ENCODE measurements at places on chromosomes 16 and 17.

DNA sequence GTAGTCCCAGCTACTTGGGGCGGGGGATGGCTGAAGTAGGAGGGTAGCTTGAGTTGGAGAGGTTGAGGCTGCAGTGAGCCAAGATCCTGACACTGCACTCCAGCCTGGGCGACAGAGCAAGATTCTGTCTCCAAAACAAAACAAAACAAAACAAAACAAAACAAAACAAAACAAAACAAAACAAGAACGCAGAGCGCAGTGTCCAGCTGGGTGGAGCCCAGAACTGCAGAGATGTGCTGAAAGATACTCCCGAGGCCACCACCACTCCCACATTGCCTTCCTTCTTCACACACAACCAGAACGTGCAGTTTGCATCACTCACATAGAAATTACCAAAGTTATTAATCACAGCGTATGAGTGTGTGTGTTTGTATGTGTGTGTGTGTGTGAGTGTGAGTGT lies 222.9 kb upstream of the ASIC2 start:
- no peak for DNase-seq

- DNase-seq = no peak
These were observed 15.1 kb upstream of the BAHCC1 start for GRCh38 chr17:81380131-81380530.

GRCh38 chr17:78896834-78897663 lies 6.0 kb downstream of the CEP295NL start:
- no peak for DNase-seq

- no peak for DNase-seq
These were observed 24.1 kb downstream of the CHD9 start for GRCh38 chr16:53078765-53079485.

- no peak for DNase-seq
These were observed 38.5 kb downstream of the WWOX start for GRCh38 chr16:78137782-78138616.

GRCh38 chr16:47493381-47494337 lies 32.5 kb downstream of the PHKB start:
- DNase-seq = no peak

DNA sequence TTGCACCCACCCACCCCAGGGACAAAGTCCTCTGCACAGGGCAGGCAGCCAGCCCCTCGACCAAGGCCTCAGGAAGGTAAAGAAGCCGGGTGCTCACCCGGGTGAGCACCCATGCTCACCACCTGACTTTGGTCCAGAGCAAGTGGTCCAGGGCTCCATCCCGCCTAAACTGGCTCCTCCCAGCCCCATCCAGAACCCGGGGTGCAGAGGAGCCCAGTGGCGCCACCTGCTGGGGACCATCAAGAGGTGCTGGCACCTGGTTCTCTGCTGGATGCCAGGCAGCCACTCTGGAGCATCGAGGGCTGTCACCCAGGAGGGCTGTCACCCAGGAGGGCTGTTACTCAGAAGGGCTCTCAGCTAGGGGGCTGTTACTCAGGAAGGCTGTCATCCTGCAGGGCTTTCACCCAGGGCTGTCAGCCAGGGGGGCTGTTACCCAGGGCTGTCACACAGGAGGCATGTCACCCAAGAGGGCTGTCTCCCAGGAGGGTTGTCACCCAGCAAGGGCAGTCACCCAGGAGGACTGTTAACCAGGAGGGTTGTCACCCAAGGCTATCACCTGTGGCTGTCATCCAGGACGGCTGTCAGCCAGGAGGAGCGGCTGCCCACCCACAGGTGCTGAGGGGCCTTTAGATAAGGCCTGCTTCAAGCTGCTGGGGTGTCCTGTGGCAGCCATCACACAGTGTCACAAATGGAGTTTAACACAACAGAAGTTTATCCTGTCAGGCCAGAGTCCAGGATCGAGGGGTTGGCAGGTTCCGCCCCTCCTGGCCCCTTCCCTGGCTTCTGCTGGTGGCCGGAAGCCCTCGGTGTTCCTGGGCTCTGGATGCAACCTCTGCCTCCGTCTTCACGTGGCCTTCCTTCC lies 98.5 kb downstream of the TNFRSF13B start:
- peak; percentile 10 for DNase-seq
